ENCODE measurements at places on chromosomes 12 and 14. TPM values are rescaled to one million over a fixed set of nuclear protein-coding genes. Genes with fewer than 3 reads are reported as not detected.

POLR3B gene
- total RNA-seq: 4.7 TPM

PSEN1 gene
- 38.5 TPM for total RNA-seq

SIX4 gene
- total RNA-seq: 0.17 TPM

DNA sequence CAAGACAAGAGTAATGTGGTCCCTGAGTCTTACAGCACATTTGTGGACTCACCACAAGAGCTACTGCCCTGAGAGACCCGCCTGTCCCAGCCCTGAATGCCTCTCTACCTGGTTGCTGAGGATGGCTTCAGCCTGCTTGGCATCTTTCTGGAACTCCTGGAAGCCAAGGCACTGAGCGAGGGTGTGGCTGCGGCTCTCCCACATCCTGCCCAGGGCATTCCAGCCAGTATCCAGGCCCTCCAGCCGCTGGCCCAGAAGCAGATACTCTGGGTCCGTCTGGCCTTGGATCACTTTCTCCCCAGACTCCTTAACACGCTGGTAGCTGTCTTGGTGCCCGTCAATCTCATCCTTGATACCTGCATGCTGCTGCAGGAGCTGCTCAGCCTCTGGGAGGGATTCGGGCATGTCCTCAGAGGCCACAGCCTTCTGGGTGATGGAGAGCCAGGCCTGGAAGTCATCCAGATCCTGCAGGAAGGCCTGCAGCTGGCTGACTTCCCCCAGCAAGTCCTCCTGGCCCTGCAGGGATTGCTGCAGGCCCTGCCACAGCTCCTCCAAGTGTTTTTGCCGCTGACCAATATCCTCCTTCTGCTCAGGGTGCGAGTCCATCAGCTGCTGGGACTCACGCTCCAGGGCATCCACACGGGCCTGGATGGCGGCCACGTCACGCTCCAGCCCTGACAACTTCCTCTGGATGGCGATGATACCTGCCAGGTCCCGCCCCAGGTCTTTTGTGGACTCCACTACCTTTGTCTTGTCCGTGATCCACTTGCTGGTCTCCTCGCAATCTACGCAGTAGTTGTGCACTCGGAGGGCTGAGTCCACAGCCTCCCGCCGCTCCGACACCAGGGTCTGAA is 82.3 kb downstream of the PLEKHG3 start:
- H3K4me3 ChIP-seq: no peak overlapping the region
- no peaks in the 10 kb centered on the region for H3K4me1 ChIP-seq
- H3K27ac ChIP-seq: no peak overlapping the region

- H3K36me3 ChIP-seq: peaks cover 43% of the 10 kb centered on the region
- peaks cover 10% of the 10 kb centered on the region for H3K4me1 ChIP-seq
- no peak overlapping the region for H3K27ac ChIP-seq
Measured at GRCh38 chr12:39587225-39587624, 32.4 kb downstream of the ABCD2 start.

Data from activated naive CD8-positive, alpha-beta T cell treated with anti-CD3 and anti-CD28 coated beads, Interleukin-2, amount 10 ng/mL, durations not matched to agents 7 days and 5 days (primary cell).